ENCODE measurements at places on chromosomes 16 and 17. TPM values are rescaled to one million over a fixed set of nuclear protein-coding genes. Genes with fewer than 3 reads are reported as not detected.

The IGF2BP1 gene
- total RNA-seq = 1.3 TPM

The SPATA32 gene
- not detected for total RNA-seq

- DNase-seq = peak; percentile 75
These were observed 26.0 kb upstream of the HNF1B start for GRCh38 chr17:37770631-37771518.

DNA sequence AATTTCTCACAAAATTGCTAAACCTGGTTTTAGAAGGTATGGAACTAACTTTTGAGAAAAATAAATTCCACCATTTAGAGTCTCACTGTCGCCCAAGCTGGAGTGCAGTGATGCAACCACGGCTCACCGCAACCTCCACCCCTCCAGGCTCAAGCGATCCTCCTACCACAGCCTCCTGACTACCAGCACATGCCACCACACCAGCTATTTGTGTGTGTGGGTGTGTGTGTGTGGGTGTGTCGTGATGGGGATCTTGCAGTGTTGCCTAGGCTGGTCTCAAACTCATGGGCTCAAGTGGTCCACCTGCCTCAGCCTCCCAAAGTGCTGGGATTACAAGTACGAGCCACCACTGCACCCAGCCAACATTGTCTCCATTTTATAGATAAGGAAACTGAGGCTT, 71.3 kb upstream of the NOL11 start:
- DNase-seq = no peak

DNA sequence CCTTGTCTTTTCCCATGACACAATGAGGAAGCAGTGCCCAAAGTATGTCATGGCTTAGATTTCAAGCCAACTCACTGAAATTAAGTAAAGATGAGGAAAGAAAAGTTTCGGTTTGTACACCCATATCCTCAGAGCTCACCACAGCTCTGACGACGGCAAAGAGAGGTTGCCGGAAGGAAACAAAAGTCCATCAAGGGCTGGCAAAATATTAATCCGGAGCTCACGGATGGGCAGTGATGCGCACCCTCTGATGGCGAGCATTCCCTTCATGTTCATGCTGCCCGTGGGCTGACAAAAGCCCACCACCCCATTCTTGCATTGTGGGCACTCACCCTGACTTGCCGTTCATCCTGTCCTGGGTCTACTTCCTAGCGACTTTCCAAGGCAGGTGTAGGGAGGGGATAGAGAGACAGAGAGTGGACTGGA, 103.1 kb downstream of the SOX9 start:
- DNase-seq = no peak

The ANKRD40CL gene
- not detected for total RNA-seq

DNA sequence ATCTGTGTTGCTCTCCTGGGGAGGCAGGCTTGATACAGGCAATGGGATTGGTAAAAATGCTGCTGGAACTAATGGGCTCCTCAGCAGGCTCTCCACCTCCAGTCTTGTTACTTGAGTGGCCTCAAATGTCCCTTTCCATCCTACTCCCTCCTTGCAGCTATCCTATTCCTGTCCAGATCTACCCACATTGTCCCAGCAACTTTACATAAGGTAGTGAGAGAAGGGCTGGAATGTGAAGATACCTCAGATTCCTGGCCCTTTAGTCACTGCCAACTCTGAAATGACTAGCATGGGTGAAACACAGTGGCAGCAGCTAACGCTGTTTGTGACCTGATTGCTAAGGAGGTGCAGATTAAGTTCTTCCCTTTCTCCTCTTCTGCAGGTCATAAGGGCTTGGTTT, 210.1 kb upstream of the HS3ST4 start:
- DNase-seq = peak; percentile 2

The KCNG4 gene
- total RNA-seq = not detected

GRCh38 chr16:48556243-48556912, 53.6 kb downstream of the N4BP1 start:
- DNase-seq = no peak

GRCh38 chr16:17345043-17345442, 125.7 kb downstream of the XYLT1 start:
- DNase-seq = no peak

DNA sequence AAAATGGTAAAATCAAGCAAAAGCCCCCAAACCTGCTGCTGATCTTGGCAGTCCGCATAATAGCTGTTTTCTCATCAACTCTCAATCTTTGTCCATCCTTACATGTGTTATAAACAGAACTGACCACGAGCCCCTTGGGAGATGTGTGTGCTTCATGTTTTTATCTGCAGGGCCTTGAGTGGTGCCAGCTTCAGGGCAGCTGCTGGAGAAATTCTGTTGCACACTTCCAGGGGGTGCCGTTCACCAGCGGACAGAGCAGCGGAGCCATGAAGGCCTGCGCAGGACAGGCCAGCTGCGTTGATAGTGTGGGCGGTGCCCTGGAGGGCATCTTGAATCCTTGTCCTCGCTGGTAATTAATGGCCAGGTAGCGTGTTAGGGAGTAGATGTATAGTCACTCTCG, 20.1 kb downstream of the MPRIP start:
- DNase-seq = no peak

- DNase-seq = peak; percentile 100
These were observed 105.8 kb downstream of the NOG start for GRCh38 chr17:56699186-56699894.

GRCh38 chr16:74503412-74503811, 82.1 kb upstream of the CLEC18B start:
- no peak for DNase-seq

DNA sequence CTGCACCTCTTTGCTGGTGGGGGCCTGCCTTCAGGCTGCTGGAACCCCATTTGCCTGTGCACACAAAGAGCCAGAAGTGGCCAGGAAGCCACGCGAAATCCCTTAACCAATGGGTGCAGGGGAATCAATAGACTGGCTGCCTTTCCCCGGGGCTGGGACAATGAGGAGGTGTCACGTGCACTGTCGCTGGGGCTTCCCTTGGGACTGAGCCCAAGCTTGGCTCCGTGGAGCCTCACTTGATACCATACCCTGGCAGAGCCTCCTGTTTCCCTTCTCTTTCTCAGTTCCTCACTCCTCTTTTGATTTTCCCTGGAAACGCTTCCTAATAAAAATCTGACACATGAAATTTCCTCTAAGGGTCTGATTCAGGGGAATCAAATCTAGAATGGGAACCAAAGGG, 38.8 kb upstream of the C16orf82 start:
- DNase-seq = no peak

The LDHD gene
- total RNA-seq = 3.7 TPM

The NPW gene
- 5.6 TPM for total RNA-seq

- DNase-seq = no peak
These were observed 390.1 kb upstream of the EEF2KMT start for GRCh38 chr16:5487728-5488127.

The G6PC1 gene
- total RNA-seq = not detected

The TBC1D3 gene
- not detected for total RNA-seq

The SCO1 gene
- total RNA-seq = 59.7 TPM

GRCh38 chr17:55454906-55455474, 33.4 kb upstream of the MMD start:
- peak; percentile 99 for DNase-seq

Data from PC-3 (cell line).